ENCODE measurements at places on chromosomes 1 and 21.

DNA sequence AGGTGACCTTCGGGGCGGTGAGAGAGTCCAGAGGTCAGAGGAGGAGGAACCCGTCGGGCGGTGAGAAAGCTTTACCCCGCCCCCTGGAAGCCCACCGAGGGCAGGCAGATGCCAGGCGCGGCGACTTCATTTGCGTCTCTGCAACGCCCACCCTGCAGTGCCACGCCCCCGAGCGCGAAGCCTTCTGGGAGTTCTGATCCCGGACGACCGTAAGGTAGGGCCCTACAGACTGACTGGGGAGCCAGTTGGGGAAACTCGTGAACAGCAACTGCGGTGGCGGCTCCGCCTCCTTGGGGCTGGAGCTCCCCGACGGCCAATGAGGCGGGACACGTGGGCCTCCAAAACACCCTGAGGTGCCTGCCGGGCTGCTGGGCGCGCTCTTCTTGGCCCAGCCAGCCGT, 46.0 kb upstream of the EDARADD start:
- no peak for DNase-seq

DNA sequence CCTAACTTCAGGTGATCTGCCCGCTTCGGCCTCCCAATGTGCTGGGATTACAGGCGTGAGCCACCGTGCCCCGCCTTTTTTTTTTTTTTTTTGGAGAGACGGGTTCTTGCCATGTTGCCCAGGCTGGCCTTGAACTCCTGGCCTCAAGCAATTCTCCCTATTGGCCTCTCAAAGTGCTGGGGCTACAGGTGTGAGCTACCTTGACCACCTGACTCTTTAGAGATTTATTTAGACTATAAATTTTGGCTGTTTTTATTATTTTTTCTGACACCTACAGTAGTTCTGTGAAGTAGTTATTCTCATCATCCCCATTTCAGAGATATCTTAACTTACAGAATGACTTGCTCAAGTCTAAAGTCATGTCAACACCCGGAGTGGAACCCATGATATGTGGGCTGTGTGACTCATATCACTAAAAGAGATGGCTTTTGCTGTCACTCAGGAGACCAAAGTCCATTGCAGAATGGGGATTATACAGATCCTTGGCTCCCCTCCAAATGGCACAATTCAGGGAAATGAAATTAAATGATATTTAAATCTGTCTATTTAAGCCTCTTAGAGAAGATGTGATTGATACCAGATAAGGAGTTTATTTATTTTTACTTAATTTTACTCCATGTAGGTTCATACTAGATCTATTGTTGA, 93.2 kb downstream of the CTH start:
- no peak for DNase-seq

DNA sequence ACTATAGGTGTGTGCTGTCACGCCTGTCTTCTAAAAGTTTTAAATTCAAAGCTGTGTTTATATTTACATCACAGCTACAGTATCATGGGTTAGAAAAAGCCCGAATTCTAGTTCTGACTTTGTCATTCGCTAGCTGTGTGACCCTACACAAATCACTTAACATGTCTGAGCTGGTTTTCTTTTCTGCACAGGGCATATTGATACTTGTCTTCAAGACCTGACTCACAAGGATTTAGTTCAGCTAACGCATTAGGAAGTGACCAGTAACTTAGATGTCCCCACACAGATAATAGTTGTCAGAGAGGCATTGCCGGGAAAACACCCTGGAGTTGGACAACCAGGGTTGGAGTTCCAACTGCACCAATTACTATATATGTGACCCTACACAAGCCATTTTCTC, 25.9 kb downstream of the GIPC2 start:
- no peak for DNase-seq

- DNase-seq, result no peak
Observed at GRCh38 chr1:164504749-164505148, 54.2 kb upstream of the PBX1 start.

- DNase-seq, result no peak
Observed at GRCh38 chr1:184507604-184508280, 120.9 kb downstream of the C1orf21 start.

DNA sequence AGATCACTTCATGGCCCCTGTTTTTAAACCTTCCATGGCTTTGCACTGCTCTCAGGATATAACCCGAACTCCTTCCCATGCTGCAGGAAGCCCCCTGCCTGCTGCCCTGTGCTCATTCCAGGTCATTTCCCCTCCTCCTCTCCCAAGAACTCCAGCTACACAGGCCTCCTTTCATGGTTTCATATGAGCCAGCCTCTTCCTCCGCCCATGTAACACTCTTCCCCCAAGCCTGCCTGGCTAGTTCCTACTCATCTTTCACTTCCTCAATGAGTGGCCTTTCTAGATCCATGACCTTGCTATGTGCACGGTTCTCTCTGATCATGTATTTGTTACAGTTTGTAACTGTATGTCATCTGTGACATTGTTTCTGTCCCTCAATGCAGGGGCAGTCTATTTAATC, 3.1 kb upstream of the NCF2 start:
- no peak for DNase-seq

GRCh38 chr1:116064616-116065015, 46.6 kb upstream of the MAB21L3 start:
- no peak for DNase-seq

DNA sequence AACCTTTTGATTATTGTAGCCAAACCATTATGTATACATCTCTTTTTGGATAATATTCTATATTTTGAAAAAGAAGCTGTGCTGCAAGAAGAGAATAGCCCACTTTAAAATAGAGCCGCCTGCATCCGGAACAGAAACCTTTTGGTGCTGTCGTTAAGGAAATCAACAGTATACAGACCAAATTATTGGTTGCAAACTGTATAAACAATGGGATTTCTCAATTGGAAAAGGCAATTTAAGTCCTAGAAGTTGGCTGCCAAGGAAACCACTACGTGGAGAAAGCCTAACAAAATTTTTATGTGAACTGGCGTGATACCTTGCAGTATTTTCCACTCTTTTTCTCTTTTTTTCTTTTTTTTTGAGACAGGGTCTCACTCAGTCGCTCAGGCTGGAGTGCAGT, 25.8 kb downstream of the DESI2 start:
- DNase-seq, result no peak

DNA sequence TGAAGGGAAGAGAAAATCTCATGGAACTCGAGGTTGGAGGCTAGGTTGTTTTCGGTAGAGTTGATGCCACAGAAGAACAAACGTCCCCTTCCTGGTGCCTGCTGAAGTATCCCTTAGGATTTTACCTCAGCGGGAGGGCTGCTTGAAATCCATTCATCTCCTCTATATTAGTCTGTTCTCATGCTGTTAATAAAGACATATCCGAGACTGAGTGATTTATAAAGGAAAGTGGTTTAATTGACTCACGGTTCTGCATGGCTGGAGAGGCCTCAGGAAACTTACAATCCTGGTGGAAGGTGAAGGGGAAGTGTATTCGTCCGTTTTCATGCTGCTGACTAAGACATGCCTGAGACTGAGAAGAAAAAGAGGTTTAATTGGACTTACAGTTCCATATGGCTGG, 413.5 kb downstream of the NPHP4 start:
- DNase-seq, result no peak

- DNase-seq, result no peak
Observed at GRCh38 chr1:21077085-21077484, 99.6 kb downstream of the EIF4G3 start.

- no peak for DNase-seq
Observed at GRCh38 chr1:205161076-205161475, 39.3 kb upstream of the RBBP5 start.

- DNase-seq, result no peak
Observed at GRCh38 chr21:28633839-28634555, 358.7 kb downstream of the LTN1 start.

DNA sequence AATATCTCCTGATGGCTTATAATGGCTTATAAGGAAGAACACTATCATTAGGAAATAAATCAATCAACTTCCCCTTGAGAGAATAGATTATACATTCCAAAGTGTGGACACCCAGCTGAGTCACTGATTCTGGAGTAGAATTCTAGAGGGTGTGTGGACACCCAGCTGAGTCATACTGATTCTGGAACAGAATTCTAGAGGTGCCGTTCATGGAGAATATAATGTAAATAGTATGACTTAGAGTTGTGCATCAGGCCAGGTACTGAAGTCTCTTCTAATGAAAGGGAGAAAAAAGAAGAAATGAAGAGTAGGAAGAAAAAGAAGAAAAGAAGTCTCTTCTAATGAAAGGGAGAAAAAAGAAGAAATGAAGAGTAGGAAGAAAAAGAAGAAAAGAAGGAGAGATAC, 2.4 kb upstream of the USP33 start:
- no peak for DNase-seq

DNA sequence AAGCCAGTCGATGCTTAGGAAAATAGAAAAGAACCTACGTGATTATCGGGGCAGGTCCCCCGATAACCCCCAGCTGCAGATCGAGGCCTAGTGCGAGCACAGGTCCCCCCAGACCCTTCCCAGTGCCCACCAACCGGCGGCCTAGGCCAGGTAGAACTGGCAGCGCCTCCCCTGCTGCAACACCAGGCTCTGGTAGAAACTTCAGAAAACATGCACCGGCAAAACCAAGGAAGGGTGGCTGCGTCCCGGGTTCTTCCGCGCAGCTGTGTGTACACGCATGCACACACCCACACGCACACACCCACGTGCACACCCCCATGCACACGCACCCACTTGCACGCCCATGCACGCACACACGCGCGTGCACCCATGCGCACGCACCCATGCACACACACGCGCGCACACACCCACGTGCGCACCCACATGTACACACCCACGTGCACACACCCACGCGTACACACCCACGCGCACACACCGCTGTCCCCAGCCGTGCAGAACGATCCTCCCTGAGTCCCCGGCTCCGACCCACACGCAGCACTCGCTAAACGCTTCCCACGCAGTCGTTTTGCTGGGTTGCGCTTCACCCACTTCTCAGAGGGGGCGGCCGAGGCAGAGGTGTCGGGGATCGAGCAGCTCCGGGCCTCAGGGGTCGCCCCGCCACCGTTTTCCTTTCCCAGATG, 5.2 kb downstream of the TSPEAR start:
- no peak for DNase-seq

- DNase-seq, result no peak
Observed at GRCh38 chr1:52554267-52554640, 1.4 kb upstream of the TUT4 start.

DNA sequence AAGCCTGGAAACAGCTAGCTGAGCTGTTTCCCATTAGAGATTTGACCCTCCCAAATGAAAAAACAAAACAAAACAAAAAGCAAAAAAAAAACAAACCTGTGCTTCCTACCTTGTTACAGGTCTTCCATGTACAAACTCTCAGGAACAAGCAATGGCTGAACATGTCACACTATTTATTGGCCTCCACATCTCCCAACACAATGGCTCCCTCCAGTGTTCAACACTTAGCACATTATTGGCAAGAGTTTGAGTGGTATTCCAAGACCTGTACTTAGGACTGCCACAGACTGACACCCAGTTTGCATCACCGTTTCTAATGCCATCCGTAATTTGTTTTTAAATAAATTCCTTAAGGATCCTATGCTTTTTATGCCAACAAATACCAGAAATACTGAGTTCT, 195.0 kb upstream of the OLFM3 start:
- no peak for DNase-seq

DNA sequence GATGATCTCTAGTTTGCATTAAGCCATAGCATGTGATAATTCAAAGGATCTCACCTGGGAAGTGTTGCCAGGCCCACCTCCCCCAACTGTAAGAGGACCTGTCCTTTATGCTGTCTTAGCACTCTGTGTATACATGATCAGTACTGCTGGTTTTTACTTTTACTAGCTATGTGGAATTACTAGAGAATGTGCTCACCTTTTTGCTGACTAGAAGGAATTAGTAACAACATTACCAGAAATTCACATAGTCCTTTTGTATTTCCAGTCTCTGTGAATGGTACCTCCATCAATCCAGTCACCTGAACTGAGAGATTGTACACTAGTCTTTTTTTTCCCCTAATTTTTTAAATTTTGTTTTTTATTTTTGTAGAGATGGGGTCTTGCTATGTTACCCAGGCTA, 46.6 kb downstream of the EEIG2 start:
- no peak for DNase-seq

DNA sequence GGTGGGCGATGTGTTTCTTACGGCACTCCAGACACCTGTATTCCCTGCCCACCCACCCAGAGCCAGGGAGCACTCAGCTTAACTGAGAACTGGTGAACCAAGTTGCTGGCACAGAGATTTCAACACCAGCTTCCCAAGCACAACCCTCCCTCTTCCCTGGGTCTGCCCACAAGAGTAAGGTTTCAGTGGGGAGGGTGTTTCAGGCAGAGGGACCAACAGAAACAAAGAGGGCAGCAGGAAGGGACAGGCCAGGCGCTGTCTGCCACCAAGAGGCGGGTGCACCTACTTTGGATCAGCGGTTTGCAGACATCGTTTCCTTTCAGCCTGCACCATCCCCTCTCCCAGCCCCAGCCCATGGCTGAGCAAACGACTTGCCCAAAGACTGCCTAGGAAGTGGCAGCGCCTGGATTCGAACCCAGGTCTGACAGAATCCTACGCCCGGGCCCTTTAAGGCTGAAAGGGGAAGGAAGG, 21.9 kb upstream of the ALDH4A1 start:
- no peak for DNase-seq

DNA sequence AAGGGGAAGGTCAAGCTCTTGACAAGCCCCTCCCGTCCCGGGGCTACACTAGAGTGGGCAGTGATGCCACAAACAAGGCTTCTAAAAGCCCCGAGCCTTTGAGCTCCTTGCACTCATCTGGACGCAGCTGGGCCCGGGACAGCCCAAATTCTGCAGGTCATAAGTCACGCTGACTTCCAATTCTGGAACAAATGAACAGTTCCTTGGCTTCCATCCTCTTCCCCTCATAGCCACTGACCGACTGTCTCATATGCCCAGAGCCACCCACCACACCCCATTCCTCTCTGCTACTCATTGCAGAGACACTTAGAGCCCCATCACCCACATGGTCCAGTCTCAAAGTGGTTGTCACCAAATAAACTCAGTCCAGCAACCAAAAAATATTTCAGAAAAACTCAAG, 32.8 kb upstream of the PRELP start:
- no peak for DNase-seq

GRCh38 chr21:44836349-44836665, 18.4 kb upstream of the SUMO3 start:
- no peak for DNase-seq

DNA sequence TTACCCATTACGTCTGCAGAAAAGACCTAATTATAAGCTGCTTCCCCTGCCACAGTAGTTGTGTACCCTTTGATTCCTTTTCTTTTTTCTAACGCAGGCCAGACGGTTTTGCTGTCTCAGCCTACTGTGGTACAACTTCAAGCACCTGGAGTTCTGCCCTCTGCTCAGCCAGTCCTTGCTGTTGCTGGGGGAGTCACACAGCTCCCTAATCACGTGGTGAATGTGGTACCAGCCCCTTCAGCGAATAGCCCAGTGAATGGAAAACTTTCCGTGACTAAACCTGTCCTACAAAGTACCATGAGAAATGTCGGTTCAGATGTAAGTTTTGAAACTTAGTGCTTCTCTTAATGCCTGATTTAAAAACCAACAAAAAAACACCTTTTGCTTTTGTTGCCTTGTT, 35.8 kb downstream of the ATF6 start:
- DNase-seq, result no peak

Measured in frontal cortex (tissue), 4 donors.